ENCODE measurements at places on chromosomes 12 and 14.

GRCh38 chr14:79037593-79037992 lies 867.4 kb downstream of the NRXN3 start:
- DNase-seq = no peak

DNA sequence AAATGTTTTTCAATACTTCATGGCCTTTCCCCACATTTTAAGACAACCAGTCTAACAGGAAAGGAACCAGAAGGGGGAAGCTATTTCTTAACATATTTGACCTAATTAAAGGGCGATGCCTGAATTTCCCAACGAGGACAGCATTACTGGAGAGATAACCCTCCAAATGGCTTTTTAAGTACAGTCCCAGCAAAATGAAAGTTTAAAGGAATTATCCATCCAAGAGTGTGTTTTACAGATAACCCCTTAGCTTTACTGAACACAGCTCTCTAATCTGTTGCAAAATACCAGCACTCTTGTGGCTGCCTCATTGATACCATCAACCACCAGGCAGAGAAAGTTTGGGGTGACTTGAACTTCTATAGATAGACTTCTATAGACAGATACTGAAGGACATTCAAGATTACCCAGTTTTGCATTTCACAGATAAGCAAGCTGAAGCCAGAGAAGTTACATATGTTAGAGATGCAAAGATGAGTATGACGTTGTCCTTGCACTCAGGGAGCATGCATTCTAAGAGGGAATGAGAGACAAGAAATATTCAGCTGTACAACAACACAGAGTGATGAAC lies 41.3 kb upstream of the DUSP6 start:
- no peak for DNase-seq

- DNase-seq = no peak
Observed at GRCh38 chr12:53502983-53503728, 2.1 kb downstream of the TARBP2 start.

DNA sequence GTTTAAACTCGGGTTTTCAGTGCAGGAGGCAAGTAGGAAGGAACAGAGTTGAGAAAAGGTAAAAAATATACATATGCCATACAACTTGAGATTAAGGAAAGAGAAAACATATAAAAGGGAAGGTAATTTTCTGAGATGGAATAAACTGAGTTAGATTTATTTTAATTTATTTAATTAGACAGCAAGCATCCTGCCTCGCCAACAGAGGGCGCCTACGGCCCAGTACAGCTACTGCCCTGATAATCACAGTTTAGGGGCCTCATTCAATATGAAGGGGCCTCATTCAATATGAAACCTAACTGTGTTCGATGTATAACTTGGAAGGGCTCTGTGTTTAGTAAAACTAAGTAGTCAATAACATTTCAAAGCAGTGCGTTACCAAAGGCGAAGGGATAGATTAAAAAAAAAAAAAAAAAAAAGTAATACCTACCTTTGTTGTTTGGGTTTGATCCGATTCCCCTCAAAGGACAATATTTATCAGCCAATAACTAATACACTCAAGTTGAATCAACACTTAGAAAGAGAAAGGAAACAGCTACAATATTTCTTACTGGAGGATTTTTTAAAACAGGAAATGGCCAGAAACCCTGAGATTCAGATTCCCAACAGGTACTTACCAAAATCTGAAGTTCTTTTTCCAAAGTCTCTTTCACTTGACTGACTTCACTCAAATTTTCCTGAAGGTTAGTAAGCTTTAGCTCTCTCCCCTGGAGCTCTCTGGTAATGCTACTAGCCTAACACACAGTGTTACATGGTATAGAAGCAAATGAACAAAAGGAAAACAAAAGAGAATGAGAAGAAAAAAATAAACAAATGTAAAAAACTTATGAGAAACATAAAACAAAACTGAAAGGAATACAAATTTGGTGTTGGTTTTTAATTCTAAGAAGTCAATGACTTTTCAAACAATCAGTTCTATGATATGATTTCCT lies 70.0 kb upstream of the VPS33A start:
- peak; percentile 4 for DNase-seq
